ENCODE measurements at places on chromosomes 3 and 15.

GRCh38 chr15:77808075-77808474 lies 175.4 kb upstream of the LINGO1 start:
- DNase-seq: no peak

- no peak for DNase-seq
Observed at GRCh38 chr15:76861815-76862397, 43.2 kb downstream of the SCAPER start.

GRCh38 chr3:46188708-46189107 lies 19.4 kb downstream of the CCR1 start:
- DNase-seq: no peak

DNA sequence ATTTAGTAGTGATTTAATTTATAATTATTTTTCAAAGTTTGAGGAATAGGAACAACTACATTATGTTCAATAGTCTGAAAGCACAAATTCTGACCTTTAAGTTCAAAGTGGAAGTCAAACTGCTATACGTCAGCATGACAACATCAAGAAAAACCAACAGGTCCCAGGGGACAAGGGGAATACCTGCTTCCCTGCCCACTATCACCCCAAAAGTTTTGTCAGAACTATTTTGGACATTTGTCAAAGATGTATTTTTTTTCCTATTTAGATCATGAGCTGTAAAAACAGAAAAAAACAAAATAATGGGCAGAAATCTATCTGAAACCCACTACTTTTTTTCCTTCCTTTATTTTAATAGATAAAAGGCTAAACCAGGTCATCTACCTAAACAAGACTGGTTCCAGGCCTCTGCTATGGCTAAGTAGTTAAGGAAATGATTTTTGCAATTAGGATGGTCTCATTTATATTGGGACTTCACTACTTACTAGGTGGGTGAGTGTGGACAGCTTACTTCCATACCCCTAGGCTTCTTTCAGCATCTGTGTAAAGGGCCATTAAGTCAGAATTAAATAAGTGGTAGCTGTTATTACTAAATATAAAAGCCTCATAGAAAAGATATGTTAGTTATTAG lies 746.3 kb downstream of the FHIT start:
- DNase-seq: no peak

DNA sequence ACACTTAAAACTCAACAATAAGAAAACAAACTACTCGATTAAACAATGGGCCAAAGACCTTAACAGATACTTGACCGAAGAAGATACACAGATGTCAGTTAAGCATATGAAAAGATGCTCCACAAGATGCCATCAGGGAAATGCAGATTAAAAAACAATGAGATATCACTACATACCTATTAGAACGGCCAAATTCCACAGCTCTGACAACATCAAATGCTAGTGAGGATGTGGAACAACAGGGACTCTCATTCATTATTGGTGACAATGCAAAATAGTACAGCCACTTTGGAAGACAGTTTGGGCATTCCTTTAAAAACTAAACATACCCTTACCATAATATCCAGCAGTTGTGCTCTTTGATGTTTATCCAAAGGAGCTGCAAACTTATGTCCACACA lies 59.1 kb upstream of the UBE3A start:
- no peak for DNase-seq

DNA sequence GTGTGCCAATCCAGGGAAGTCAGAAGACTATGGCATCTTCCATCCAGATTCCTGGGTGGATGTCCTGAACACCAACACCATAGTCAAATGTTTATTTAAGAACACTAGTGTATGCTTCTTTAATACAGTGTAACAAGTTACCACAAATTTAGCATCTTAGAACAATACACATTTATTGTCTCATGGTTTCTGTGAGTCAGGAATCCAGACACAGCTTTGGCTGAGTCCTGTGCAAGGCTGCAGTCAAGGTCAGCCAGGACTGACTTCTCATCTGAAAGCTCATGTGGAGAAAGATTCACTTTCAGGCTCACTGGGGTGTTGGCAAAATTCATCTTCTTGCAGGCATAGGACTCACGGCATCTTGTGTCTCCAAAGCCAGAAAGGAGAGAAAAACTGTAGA lies 143.4 kb downstream of the ANXA2 start:
- no peak for DNase-seq

- DNase-seq: peak; percentile 83
Observed at GRCh38 chr15:41493205-41493901, at the start of gene ITPKA. Gene ITPKA, plus strand, starts transcription at chr15:41493874. Its CDS starts 54 bp downstream, at chr15:41493928.

DNA sequence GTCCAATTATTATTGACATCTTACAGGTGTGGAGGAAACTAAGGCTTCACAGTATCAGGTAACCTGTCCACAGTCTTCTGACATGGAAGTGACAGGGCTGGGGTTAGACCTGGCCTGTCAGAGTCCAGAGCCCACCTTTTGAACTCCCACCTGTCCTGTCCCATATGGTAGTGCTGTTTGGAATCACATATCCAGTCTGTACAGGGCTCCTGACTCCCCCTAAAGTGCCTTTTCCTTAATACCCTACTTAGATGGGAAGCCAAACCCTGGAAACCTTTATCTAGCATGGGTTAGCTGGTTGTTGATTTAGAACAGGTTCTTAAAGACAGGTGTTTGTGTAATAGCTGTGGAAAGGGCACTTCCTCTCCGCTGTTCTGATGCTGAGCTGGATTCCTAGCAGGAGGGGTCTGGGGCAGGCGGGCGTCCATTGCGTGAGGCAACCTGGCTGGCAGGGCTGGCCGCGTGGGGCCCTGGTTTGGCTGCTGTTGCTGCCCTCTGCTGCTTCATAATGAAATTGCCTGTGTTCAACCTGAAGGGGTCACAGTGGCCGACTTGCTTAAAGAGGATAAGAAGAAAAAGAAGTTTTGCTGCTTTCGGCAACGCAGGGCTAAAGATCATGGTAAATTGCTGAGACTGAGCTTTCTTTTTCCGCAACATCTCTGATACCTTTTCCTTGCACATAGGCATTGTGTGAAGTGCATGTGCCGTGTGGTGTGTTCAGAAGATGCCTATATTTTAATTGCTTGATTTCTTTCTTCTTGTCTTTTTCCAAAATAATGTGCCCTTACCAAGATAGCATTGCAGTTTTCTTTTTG lies 136.2 kb downstream of the CHDH start:
- DNase-seq: peak; percentile 8

GRCh38 chr3:4761759-4762158 lies 217.5 kb upstream of the BHLHE40 start:
- no peak for DNase-seq

DNA sequence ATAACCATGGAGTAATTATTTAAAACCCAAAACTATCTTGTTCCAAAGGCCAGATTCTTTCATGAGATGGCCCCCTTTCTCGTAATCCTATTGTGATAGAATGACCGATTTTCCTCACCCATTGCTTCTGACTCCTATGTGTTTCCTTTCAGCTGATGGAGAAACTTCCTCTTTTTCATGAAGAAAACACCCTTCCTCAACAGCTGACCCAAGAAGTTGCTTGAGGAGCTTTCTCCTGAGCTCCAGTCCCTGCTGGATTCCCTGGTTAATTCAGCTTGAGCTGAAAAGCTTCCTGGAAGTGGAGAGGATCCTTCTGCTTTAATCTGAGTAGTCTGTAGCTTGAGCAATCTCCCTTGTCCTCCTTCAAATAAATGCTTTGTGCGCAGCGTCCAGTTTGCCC lies 75.0 kb downstream of the BFSP2 start:
- no peak for DNase-seq

DNA sequence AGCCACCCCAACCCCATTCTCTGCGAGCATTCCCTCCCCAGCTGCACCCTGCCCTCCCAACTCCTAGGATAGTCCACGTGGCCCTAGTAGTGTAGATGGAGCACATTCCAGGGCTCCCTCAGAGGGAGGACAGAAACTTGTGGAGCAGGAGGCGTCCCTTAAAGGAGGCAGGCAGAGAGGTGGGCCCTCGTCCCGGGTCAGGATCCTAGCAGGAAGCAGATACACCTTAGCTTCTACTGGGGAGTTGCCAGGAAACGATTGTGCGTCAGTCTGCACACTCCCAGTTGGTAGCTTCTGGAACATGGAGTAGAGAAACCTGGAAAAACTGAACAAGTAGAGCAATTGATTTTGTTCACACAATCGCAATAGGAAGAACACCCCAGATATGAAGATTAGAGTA lies 43.9 kb upstream of the KLHL25 start:
- no peak for DNase-seq

- no peak for DNase-seq
Observed at GRCh38 chr3:45008117-45008516, 18.0 kb upstream of the CLEC3B start.

- DNase-seq: peak; percentile 16
Observed at GRCh38 chr3:187066228-187066995, 72.9 kb downstream of the RPL39L start.

DNA sequence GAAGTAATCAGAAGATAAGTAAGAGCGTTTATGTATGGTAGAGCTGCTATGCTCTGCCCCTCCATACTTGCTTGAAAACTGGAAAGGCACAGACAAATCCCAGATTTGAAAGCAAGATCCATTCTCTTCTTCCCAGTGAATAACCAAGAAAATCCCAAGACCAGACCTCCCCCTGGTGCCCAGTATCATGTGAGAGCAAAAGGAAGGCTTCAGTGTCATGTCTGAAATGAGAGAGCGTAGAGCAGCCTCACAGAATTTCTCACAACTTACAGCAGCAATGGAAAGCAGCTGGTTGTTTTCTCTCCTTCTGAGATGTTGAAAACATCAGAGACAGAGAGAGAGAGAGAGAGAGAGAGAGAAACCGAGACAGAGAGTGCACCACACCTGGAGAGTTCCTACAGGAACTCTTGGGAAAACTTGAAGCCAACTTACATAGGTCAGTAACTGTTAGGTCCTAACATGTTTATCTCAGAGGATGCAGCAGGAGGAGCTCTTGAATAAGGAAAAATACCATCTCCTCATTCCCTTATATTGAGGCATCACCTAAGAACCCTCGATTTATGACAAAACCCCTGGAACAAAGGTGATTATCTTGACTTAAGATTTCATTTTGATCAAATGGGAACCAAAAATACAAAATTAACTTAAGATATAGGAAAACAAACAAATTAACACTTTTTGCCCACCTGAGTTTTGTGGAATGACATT lies 273.3 kb downstream of the NSUN3 start:
- DNase-seq: no peak

All from activated CD4-positive, CD25-positive, alpha-beta regulatory T cell (primary cell).